Right kidney (tissue), 9 donors: ENCODE measurements at places on chromosomes 6 and 20.

GRCh38 chr20:24665741-24666191, 196.3 kb downstream of the SYNDIG1 start:
- DNase-seq: no peak

DNA sequence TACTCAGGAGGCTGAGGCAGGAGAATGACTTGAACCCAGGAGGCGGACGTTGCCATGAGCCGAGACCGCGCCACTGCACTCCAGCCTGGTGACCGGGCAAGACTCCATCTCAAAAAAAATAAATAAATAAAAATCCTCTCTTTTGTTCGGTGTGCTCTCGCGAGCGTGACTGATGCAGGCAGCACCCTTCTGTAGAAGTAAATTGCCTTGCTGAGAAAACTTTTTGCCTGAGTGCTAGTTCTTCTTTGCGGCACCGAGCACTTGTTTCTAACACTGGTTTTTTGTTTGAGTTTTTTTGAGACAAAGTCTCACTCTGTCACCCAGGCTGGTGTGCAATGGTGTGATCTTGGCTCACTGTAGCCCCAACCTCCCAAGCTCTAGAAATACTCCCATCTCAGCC, 30.5 kb downstream of the PLN start:
- no peak for DNase-seq

GRCh38 chr20:10469599-10469998, 34.5 kb downstream of the SLX4IP start:
- peak; percentile 9 for DNase-seq

DNA sequence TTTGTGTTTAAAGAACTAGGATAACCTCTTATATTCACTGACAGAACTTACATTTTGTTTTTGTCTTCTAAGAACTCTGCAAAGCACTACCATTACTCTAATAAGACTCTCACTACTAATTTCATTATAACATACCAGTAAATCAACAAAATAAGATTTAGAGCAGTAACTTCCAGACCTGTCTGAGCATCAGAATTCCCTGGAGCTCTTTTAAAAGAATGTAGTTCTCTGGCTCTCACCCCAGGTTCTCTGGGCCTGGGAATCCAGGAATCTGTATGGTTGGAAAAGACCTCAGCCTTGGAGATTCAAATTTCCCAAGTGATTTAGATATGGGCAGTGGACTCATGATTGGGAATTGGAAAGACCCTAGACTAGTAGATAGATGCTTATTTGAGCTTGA, 89.4 kb downstream of the JAG1 start:
- no peak for DNase-seq

DNA sequence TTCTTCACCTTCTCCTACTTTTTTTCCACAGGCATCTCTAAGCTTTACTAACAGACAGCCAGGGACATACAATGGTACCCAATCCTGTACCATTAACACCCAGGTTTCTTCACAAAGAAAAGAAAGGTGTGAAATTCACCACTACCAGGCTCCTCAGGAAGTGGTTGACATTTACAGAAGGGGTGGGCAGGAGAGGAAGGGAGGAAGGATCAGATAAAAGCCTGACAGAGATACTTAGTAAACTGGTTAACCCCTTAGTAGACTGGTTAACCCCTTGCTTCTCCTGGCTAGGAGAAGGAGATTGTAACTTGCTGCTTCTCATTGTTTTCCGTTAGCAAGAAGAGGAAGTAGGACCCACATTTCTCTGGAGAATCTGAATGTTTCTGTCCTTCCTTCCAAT, 7.2 kb downstream of the SAMD3 start:
- no peak for DNase-seq

- no peak for DNase-seq
Observed at GRCh38 chr6:119112812-119113530, 34.5 kb upstream of the FAM184A start.
